ENCODE measurements at places on chromosomes 7 and 10.

DNA sequence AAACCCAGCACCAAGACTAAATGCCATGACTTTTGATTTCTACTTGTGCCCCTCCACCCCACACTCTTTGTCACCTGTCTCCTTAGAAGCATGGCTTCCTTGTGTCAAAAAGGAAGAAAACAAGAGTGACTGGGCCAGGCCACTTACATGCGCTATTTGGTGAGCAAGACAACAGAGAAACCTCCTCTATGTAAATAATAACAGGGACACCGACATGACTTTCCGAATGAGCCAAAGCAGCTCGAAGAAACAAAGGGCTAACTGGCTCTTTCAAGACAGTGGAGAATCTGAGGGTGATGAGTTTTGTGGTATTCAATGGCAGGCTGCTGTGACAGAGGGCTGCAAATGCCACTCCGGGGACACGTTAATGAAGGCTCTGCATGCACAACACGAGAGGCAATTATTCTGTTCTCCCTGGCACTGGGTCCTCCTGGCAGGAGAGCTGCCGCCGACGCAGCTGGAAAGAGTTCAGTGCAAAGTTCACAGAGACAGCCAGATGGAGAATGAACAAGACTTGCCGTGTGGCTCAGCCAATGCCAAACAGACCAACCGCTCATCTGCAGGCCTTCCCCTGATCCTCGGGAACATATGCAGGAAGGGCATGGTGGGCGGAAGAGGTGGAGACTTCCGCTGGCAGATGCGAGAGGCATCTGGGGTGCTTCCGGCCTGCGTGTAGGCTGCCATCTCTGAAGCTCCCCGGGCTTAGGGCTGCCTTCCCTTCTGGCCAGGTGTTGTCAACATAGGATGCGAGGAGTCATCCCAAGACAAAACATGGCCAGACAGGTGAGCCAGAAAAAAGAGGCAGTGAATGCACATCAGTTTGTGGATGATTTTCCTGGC is 59.1 kb upstream of the SMNDC1 start:
- no peak for DNase-seq

- DNase-seq = no peak
Observed at GRCh38 chr7:124690840-124691239, 74.8 kb downstream of the GPR37 start.

- DNase-seq = no peak
Observed at GRCh38 chr7:72098807-72099580, 313.1 kb downstream of the CALN1 start.

DNA sequence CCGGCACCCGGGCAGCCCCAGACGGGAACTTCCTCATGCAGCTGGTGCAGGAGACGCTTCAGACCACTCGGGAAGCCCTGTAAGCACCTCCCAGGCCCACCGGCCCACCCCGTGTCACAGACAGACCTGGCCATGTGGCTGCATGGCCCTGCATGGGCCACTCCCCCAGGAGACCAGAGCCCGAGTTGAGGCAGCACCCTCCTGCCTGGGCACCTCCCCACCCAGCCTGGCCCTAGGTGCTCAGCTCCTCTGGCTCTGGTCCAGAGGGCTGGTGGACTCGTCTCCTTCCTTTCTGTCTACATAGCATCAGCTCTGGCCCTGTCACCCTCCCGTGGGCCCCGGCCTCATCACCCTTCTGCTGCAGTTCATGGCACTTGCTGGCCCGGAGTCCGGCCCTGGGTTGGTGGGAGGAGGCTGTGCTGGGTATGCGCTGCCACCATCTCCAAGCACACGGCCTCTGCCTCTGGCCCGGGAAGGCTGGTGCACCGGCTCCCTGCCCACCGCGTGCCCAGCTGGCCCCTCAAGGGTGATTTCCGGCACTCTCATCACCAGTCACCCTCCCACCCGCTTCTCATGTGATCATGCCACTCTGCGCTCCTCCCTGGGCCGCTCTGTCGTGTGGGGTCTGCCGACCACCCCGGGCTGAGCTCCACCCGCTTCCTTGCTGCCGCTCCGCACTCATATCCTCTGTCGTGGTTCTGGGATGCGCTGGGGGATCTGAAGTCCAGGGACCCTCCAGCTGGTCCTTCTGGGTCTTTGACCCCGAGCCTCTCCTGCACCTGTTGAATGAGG is 53.1 kb upstream of the DPYSL4 start:
- no peak for DNase-seq

GRCh38 chr7:55110993-55111361 is 92.2 kb downstream of the EGFR start:
- DNase-seq = no peak

DNA sequence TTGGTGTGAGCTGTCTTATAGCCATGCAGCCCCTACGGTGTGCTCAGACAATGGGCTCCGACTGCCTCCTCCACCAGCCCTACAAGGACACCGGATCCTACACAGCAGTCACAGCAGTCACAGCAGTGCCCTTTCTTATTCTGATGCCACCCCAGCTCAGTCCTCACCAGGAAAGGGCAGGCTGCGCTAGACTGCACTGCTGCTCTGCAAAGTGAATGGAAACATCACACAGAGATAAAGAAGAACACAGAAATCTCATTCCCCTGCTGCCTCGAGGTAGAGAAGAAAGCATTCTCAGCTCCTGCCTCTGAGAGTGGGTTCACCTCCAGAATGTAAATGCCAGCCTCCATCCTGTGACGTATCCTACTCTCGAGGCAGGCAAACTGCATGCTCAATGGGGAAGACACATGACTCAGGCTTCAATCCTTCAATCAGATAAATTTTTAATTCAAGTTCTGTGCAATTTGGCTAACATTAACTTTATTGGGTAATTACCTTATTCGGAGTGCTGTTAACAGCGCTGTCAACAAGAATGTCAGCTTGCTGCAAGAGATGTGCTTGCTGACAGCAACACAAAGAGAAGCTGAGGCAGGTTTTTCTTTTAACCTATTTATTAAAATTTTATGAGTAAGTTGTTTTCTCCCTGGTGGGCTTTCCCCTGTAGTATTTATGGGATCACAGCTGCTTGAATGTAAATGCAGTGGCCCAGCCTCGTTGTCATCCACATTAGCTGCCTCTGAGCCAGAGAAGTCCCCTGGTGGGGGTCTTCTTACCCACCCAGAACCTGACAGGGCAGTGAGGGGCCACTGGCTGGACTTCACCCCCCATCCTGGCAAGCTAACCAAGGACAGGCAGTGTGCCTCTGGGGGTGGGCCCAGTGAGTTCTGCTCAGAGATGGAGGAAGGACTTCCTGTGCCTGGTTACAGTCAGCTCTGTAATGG is 241.3 kb upstream of the KMT2E start:
- no peak for DNase-seq

- no peak for DNase-seq
Observed at GRCh38 chr7:37433166-37433565, 15.5 kb downstream of the ELMO1 start.

DNA sequence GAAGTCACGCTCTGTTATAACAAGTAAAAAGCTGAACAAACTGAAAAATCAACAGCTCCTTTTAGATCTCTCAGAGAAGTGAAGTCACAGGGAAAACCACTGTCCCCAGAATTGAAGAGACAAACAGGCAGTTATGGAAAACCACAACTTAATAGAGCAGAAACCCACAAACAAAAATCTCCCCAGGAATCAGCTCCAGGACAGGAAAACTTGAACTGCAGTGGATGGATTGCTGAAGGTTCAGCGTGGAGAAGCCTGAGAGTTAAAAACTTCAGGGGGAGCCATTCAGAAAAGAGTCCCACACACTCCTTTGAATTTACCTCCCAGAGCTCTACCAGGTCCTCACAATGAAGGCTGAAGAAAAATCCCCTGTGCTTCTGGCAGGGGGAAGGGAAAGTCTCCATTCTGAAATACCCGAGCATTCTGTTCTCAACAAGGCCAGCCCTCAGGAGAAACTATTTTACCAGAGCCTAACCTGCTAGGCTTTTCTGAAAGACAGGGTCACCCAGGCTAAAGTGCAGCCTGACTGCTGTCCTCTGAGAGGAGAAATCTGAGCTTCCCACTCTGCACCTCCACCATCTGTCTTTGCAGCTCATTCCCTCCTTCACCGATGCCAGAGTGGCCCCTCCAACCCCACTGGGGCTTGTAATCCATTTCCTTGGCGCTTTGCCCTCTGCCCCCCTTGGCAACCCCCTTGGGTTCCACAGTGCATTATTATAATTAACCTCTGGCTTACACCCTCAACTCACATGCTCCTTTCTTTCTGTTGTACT is 65.0 kb upstream of the CCNY start:
- DNase-seq = no peak

GRCh38 chr7:110623436-110623835 is 467.5 kb upstream of the LRRN3 start:
- DNase-seq = no peak

DNA sequence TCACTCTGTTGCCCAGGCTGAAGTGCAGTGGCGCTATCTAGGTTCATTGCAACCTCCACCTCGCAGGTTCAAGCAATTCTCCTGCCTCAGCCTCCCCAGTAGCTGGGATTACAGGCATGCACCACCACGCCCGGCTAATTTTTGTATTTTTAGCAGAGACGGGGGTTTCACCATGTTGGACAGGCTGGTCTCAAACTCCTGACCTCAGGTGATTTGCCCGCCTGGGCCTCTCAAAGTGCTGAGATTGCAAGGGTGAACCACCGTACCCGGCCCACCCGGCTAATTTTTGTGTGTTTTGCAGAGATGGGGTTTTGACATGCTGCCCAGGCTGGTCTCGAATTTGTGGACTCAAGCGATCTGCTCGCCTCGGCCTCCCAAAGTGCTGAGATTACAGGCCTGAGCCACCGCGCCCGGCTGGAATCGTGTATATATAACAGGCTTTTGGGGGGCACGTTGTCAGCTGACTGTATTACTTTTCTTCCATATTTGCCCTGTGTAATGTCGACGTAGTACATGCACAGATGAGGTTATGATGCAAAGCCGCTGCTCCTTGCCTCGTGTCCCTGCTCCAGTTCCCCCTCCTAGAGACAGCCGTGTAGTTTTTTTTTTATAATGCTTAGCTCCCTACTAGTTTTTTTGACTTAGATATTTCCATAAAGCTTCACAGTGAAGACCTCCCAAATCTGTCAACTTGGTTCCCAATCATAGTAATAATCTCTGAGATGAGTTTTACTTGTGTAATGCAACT is 883 bp upstream of the TRA2A start:
- no peak for DNase-seq

DNA sequence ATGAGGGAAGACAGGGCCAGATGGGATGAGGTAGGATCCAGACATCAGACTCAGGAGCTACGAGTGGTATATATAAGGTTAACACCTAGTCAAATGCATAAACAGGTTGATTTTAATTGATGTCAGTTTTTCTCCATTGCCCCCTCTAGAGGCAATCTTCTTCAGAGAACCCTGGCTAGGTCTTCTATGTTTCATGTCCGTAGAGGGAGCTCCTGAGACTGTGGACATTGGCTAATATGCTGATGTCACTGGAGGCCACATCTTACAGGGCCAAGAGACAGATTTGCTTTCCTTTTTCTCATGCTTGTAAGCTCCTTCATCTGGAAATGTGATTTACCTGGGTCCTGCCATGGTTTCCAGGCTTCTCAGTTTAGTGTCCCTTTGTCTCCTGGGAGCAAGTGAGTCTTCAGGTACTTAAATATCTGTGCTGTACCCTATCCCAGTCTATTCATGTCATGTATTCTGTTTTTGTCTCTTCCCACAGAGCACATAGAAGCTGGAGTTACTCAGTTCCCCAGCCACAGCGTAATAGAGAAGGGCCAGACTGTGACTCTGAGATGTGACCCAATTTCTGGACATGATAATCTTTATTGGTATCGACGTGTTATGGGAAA is 161.6 kb upstream of the PRSS1 start:
- DNase-seq = no peak

- no peak for DNase-seq
Observed at GRCh38 chr10:70984986-70985722, 96.8 kb upstream of the PCBD1 start.

DNA sequence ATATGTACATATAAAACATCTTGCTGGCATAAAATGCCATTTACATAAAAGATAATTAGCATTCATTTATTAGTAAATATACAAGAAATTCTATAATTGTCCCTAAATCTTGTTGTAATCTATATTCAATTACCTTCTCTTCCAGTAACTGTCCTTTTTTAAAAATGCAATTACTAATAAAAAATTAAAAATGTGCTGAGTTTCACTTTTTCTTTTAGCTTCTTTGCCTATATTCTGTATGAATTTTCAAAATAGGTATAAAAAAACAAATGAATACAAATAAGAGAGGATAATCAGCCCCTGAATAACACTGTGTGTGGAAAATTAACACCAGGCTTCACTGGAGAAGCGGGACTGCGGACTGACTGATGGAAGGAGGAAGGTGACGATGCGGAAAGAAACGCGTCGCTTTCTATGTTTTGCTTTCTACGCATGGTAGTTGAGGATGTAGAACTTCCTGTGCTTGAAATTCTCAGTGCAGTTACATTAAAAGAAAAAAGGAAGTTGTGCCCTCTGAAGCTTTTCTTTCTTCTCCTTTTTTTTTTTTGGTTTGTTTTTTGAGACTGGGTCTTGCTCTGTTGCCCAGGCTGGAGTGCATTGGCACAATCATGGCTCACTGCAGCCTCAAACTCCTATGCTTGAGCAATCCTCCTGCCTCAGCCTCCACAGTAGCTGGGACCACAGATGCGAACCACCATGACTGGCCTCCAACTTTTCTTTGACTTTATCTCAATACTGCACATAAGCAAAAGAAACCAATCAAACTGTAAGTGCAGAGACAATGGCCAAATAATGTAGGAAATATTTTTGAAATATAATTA is 7.4 kb upstream of the ZMYND11 start:
- no peak for DNase-seq

DNA sequence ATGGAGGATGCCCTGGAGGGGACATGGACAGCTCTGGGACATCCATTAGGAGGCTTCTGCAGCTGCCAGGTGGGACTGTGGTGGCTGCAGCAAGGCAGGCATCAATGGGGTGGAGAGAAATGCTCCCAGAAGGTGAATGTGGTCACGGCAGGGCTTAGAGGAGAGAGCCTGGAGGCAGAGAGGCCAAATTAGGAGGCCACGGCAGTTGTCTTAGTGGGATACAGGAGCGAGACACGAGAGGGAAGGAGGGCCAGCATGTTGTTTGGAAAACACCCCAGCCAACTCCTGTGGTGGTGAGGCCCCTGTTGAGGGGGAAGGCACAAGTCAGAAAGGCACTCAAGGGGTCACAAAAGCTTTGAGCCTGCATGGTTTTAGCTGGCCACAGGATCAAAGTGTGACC is 14.6 kb upstream of the ECHDC3 start:
- DNase-seq = no peak

Measured in stimulated activated CD8-positive, alpha-beta memory T cell treated with anti-CD3 and anti-CD28 coated beads, Interleukin-2, amount 100 ng/mL, for 48 hours (primary cell).